ENCODE measurements at places on chromosomes 3 and 15.

- DNase-seq: no peak
Measured at GRCh38 chr3:77530870-77531269, 491.0 kb downstream of the ROBO2 start.

GRCh38 chr3:184784731-184785500, 27.1 kb upstream of the VPS8 start:
- DNase-seq: no peak

DNA sequence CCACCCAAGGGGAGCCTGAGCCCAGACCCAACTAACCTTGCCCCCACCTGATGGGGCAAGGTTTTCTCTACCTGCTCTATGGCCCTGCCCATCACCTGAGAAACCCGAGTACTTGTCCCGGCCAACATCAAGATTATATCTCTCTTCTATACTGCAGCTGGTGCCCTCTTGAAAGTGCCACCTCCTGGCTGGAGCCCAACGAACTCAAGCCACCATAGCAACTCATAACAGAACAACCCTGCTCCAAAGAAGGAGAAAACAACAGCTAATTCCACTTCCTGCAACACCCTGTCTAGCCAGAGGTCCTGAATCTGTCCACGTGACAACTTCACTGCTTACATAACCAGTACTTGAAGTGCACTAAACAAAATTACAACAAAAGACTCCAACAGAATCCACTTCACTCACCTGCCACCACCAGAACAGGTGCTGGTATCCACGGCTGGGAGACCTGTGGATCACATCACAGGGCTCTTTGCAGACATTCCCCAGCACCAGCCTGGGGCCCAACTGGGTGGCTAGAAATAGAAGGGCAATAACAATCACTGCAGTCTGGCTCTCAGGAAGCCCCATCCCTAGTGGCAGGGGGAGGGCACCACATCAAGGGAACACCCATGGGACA, 49.2 kb downstream of the PIERCE2 start:
- DNase-seq: no peak

DNA sequence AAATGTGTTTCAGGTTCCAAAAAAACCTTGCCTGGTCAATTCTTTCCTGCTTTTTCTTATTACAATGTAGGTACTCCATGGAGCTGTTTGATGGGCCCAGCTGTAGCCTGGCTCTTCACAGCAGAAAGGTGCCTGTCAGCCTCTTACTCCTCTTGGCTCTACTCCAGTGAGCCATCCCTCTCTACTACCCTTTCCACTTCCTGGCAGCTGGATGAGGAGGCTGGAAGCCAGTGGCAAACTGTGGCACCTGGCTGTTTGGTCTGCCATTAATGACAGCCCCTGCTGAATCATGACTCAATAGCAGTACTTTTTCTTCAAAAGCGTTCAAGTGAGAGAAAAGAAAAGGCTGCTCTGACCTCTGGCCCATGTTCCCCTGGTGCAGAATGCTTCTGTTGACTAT, 618.1 kb downstream of the PYDC2 start:
- no peak for DNase-seq

GRCh38 chr3:105965384-105965783, 96.6 kb upstream of the CBLB start:
- no peak for DNase-seq

GRCh38 chr3:152505926-152506325, 237.2 kb downstream of the MBNL1 start:
- DNase-seq: no peak

DNA sequence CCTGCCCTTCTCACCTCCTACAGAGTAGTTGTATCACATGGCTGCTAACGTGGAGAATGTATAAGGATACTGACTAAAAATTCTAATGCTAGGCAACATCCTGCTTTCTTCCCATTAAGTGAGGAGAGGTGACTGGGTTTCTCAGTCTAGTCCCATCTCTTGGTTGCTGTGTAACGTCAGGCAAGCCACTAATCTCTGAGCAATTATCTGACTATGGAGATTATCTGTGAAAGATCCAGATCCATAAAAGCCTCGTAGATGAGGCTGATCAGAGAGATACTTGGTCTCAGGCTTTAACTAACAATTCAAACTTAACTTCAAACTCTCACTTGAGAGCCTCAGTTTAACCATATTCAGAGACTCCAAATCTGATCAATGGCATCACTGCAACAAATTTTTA, 4.7 kb upstream of the RPS17 start:
- DNase-seq: no peak

DNA sequence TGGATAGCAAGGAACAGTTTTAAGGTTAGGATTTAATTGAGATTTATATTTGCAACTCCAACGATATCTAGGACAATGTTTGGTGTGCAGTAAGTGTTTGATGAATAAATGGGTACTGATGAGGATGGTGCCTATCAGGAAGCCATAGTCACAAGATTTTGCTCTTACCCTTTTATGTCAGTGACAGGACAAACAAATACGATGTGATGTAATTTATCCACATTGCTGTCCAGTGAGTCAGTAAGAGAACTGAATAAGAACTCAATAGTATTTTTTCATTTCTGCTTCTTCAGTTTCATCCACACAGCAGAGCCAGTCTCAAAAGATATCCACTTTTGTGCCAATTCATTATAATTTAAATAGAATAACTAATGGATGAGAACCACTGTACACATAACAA, 18.5 kb downstream of the C3orf85 start:
- DNase-seq: no peak

DNA sequence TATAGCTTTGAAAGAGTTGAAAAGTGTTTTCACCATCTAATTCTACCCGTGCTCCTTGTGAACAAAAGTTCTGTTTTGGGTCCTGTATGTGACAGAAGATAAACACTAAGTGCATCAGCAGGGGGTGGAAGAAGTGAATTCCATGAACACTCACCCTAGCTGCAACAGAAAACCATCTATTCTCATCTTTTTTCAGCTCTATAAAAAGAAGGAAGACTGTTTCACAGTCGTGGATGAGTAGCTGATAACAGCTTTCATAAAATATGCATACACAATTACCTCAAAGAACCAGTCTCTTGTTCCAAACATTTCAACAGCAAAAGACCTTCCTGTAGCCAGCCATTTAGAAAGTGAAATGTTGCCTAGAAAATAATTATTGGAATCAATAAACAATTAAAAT, 281.7 kb upstream of the RASGRP1 start:
- DNase-seq: no peak

DNA sequence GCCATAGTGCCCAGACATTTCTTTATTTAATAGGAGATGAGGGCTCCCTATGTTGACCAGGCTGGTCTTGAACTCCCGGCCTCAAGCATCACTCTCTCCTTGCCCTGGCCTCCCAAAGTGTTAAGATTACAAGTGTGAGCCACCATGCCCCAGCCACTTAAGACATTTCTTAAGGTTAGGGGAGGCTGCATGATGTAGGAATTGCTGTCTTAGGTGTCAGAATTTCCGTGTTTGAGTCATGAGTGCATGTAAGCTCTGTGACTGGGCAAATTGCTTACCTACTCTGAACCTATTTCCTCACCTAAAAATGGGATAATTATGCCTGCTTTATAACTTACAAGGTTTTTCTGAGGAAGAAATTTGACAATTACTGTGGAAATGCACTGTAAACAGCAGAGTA, 34.2 kb upstream of the SIAH2 start:
- DNase-seq: no peak

DNA sequence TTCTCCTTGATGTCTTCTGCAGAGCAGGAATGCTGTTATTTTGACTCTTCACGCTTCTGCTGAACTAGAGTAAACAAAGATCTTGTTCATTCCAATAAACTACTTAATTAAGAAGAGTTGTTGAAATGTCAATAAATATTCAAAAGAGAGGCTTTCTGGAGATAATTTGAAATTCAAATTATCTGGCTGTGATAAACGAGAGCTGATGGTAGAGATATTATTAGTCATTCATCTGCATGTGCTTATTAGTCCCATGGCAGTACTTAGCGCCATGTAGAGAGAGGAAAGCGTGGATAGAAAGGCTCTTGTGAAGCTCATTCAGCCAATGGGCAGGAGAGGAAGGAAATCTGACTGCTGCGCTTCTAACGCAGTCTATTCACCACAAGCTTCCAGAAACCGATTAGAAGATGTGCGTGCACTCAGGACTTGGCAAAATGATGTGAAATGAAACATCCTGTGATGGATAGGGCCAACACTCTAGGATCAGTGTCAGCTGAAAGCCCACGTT, 251.1 kb downstream of the GABRB3 start:
- DNase-seq: no peak

GRCh38 chr3:45890405-45890804, 4.1 kb downstream of the CCR9 start:
- DNase-seq: no peak

- DNase-seq: peak; percentile 51
Measured at GRCh38 chr3:30768703-30769550, 125.5 kb downstream of the GADL1 start.

DNA sequence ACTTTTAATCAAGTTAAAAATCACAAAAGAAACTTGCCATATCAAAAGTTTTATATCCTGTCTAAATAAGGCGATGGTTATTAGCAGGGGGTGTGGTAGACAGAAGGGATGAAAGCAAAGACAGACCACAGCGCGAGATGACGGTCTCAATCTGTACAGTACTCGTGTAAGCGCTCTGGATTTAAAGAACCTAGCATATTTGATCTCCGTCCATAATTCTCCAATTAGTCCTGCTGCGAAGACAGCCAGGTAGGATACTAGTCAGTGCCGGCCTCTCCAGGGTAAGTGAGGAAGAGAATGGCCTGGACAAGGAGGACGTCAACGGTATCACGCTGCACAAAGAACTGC, 701 bp downstream of the SGO1 start:
- DNase-seq: no peak

- DNase-seq: no peak
Measured at GRCh38 chr3:51388286-51389029, 2.6 kb upstream of the RBM15B start.

All from midbrain (tissue), 1 donor.